ENCODE measurements at places on chromosomes 4 and X.
A peak's percentile ranks its signal among the peaks of the same experiment; 100 is the strongest.

GRCh38 chr4:38072578-38072977 lies 112.4 kb downstream of the PTTG2 start:
- DNase-seq, result no peak

DNA sequence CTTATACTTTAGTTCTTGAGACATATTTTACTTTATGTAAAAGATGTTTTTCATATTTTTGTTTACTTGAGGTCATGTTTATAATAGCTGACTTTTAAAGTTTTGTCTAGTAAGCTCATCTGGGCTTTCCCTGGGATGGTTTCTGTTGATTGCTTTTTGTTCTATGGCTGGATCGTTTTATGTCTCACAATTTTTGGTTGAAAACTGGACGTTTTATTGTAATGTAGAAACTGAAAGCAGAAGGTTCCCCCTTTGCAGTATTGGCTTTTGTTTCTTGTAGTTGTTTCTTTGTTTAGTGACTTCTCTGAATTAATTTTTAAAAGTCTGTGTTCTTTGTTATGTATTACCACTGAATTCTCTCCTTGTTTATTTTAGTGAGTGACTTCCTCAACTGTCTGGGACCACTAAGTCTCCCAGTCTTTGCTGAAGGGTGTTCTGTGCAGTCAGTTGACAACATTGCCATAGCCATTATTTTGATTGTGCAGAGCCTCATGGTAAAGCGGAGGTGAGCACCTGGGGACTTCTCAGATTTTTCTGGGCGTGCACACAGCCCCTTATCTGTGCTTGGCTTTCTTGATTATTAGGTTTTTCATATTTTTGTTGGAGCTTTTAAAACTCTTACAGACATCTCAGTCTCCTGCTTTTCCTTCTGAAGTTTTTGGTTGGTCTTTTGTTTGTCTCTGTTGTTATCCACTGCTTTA lies 31.0 kb downstream of the KDM6A start:
- peak; percentile 17 for DNase-seq

GRCh38 chrX:127038065-127038464 lies 218.5 kb downstream of the PRR32 start:
- DNase-seq, result no peak

DNA sequence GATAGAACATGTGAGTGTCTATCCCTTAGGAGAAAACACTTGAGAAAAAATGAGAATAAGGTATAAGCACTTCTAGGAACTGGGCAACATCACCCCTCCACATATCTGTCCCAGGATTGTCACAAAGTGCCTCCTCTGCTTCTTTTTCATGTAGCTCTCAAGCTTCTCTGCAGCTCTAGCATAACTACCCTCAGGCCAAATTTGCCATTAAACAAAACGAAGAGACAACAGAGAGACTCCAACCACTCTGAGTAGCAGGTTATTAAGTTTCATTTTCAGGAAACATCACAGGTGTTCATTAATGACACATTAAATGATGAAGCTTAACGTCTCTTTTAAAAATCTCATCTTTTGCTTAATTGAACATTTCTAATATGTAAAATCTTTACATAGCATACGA lies 580.0 kb downstream of the GALNTL6 start:
- DNase-seq, result no peak

DNA sequence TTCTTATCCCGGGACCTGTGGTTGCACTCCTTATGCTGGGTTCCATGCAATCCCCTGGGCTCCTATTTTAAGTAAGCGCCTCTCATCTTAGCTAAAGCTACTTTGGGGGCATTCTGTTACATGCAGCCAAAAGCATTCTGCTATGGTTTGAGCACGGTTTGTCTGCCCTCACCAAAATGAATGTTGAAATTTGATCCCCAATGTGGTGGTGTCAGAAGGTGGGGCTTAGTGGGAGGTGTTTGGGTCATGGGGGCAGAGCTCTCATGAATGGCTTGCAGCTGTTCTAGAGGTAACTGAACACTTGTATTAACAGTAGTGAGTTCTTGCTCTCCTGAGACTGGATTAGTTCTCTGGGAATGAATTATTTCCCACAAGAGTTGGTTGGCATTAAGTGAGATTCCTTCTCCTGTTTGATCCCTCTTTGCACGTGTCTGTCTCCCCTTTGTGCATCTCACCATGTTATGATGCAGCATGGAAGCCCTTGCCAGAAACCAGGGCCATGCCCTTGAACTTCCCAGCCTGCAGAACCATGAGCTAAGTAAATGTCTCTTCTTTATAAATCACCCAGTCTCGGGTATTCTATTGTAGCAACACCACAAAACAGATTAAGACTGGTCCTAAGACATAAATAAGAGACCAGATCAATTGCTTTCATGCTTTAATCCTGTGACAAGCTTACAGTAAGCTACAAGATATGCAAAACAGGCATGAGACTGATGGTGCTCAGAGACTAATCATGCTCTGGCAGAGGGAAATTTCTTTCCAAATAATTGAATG lies 141.8 kb downstream of the TSPAN5 start:
- DNase-seq, result no peak

DNA sequence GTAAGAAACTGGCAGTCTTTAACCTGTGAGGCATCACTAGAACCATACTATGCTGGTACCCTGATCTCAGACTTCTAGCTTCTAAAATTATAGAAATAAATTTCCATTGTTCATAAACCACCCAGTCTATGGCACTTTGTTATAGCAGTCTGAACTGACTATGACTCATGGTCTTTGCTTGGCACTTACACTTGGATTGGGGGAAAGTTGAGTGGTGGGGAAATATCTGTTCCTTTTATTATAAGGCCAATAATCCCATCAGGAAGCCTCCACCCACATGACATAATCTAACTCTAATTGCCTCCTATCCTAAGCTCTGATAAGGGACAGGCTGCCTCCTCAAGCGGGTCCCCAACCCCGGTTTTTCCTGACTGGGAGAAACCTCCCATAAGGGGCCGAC lies 61.4 kb upstream of the PACRGL start:
- no peak for DNase-seq

All from activated CD4-positive, alpha-beta T cell treated with anti-CD3 and anti-CD28 coated beads, Interleukin-2, Interleukin-6, amounts not matched to agents 100 ng/mL and 50 ng/mL, durations not matched to agents 16 hours and 8 hours (primary cell).